ENCODE measurements at places on chromosomes 16 and 17.

DNA sequence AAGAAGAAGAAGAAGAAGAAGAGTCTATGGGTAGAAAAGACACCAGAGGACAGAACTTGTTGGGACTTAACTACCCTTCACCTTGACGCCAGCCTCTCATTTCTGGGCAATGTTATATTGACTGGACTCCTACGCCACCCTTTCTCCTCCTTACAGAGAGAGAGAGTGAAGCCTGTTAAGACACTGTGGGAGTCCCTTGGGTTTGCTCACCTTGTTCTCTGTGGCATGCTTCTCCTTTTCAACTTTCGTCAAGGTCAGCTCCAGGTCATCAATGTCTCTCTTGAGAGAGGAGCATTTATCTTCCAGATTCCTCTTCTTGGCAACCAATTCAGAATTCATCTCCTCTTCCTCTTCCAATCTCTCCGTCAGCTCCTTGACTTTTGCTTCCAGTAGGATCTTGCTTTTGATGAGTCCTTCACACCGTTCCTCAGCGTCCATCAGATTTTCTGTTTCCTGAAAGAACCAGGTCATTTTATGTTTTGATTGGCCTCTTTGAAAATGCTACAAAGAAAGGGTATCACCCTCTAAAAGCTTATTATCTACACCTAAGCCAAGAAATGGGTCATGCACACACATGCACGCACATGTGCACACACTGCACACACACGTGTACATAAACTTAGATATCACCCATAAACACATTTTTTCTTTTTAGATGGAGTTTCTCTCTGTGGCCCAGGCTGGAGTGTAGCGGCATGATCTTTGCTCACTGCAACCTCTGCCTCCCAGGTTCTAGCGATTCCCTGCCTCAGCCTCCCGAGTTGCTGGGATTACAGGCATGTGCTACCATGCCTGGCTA lies 48.8 kb downstream of the MYH13 start:
- DNase-seq = no peak

DNA sequence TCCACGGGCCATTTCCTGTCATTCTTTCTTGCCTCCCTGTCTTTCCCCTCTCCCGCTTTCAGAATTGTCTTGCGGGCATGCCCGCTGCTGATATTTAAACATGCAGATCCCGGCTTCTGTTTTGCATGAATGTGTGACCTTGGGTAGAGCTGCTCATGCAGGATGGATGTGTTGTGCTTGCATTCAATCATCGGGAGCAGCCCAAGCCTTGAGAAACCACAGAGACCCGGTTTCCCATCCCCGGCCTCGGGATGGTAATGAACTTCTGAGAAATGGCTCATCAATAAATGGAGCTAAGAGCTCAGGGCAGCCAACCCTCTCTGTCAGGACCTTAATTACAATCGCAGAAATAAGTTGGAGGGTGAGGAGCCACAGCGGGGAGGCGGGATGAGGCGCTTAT lies 303.7 kb upstream of the TNRC6C start:
- DNase-seq = no peak

- peak; percentile 77 for DNase-seq
These were observed 8.1 kb upstream of the CPNE2 start for GRCh38 chr16:57084257-57084770.

DNA sequence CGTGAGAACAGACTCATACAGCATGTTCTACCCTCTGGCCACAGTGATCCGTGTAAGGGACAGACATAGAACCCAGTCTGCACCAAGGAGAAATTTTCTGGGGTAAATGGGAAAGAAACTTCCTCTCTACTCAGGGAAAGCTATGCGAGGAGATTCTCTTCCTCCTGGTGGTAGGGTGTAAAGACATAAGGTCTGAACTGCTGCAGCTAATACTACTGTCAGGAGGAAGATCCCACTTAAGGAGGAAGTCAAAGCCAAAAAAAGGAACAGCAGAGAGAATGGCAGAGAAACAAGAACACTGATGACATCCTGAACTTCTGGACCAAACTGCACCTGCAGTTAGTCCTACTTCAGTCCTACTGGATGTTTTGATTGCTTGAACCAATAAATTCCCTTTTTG lies 7.1 kb upstream of the TM4SF5 start:
- no peak for DNase-seq

GRCh38 chr16:54075446-54075845 lies 211.1 kb downstream of the IRX3 start:
- no peak for DNase-seq

- peak; percentile 68 for DNase-seq
These were observed 53.5 kb downstream of the SREBF1 start for GRCh38 chr17:17783116-17783824.

- no peak for DNase-seq
These were observed 24.1 kb downstream of the NOD2 start for GRCh38 chr16:50717494-50717893.

- DNase-seq = no peak
These were observed 96.7 kb downstream of the CHD9NB start for GRCh38 chr16:52956044-52956443.

GRCh38 chr17:61498042-61498994 lies 46.1 kb downstream of the TBX4 start:
- DNase-seq = no peak

- peak; percentile 46 for DNase-seq
These were observed 220.5 kb upstream of the XYLT1 start for GRCh38 chr16:17691106-17691898.

DNA sequence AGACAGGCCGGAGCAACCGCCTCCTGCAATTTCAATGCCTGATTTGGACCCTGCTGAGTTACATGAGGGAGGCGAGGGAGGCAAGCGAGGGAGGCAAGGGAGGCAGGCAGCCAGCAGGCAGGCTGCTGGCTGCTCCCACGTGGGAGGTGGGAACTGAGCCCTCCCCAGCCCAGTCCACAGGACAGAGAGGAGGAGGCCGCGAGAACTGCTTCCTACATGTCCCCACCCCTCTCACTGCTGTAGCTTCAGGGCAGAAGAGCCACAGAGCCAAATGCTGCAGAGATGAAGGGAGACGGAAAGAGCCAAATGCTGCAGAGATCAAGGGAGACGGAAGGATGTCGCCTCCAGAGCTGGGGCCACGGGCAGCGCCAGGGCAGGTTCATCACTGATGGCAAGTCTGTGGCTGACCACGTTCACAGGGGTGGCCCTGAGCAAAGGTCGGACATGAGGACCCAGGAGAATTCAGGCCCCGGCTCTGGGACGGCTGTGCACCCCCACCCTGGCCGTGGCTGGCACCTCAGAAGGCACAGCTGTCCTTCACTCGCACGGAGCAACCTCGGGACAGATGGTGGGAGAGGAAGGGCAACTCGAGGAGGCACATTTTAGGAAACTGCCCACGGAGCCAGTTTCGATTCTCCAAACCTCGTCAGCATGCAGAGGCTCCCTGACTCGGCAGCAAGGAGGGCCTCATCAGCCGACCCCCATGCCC lies 21.5 kb downstream of the RPH3AL start:
- peak; percentile 60 for DNase-seq

DNA sequence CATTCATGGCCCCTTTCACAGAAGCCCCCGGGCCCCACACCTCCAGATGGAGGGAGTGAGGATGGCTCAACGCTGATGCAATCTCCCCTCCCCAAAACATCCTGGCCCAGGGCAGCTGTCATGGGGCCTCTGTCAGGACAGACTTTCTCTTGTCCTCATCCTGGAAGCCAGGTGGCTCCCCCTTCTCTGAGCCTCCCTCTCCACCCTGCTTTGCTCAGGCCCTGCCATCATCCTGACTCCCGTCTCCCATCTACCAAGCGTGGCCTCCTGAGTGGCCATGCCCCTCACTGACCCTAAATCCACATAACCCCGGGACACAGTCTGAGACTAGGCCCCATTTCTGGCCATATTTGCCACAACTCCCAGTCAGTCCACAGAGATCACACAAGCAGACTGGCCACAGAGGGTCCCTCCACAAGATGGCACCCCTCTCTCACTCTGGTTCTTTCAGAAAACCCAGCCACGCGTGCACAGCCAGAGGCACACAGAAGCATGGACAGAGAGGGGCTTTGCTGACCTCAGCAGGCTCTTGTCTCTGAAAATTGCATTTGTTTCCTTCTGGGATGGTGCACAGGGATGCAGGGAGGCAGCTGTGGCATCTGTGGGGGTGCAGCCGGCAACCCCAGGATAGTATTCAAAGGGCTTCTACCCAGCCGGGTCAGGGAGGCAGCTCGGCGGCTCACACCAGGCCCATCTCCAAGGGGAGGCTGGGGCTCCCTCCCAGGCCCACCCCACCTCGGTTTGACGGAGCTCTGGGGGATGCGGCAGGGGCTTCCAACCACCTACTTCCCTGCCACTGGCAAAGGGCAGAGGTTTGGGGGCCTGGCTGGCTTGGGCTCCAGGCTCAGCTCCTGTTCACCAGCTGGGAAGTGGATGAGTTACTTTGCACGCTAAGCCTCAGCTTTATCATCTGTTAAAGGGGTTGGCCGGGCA lies 16.9 kb downstream of the DOC2B start:
- peak; percentile 77 for DNase-seq

- DNase-seq = no peak
These were observed 264.9 kb downstream of the FTO start for GRCh38 chr16:53968896-53969295.

DNA sequence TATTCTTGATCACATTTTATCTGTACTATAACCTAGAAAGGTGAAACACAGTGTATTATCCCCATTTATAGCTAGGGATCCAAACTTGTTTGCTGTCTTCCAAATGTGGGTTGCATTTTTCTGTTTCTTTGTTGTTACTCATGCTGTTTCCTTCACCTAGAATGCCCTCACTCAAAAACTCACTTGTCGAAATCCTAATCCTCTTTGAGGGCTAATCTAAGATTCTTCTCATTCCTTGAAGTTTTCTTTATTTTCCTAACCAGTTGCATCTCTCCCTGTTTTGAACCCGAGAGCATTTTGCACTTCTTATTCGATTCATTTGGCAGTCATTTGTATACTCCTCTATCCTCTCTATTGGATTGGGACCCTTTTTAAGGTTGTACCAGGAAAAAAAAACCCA lies 9.6 kb downstream of the CALCOCO2 start:
- DNase-seq = no peak

DNA sequence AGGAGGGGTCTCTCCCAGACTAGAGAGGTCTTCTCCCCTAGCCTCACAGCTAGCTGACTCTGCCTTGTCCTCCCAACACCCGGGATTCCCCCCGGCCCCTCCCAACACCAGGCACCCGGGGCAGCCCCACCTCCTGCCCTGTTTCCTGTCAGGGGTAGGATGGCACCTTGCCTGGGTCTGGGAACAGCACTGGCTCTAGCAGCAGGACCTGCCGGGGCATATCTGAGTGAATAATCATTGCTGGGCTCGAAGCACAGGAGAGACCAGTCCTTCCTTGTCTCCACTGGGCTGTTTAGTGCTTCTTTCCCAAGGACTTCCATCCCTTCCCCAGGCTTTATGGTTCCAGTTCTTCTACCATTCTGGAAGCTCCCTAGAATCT lies 25.7 kb downstream of the MINK1 start:
- DNase-seq = no peak

DNA sequence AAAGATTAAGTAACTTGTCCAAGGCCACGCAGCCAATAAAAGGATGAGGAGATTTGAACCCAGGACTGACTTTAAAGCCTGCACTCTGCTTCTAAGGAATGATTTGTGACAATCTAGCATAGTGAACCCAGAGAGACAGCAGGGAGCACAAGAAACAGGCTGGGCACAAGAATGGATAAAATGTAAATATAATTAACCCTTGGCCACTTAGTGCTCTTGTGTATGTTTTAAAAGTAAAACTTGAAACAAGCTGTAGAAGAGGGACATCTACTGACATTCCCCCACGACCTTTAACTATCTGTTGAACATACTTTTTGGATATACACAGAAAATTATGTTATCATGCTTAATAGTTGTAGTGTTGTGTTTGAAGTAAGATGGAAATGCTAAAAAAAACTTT lies 141.9 kb upstream of the PMFBP1 start:
- DNase-seq = no peak

- DNase-seq = no peak
These were observed 41.0 kb downstream of the USP22 start for GRCh38 chr17:21001813-21002221.

DNA sequence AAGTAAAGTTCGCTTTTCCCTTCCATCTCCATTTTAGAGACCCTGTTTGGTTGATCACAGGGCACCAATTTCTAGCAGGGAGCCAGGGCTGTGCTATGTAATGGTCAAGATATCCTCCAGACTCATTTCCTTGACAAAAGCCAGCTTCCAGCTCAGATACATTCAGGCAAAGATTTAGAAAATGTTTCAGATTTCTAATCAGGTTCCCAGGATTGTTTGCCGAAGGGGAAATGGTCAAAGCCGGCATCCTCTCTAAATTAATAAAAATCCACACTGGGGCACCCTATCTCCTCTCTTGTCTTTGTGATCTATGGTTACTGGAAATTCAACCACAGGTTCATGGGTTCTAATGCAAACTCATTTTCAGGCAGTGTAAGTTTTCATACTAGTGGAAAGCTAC lies 686.8 kb upstream of the KIF2B start:
- DNase-seq = no peak

- DNase-seq = no peak
These were observed 57.5 kb upstream of the TOB1 start for GRCh38 chr17:50923611-50924010.

- DNase-seq = no peak
These were observed 111.3 kb downstream of the C16orf78 start for GRCh38 chr16:49484936-49485335.

- no peak for DNase-seq
These were observed 18.8 kb downstream of the CLUAP1 start for GRCh38 chr16:3519581-3519980.

GRCh38 chr17:63399316-63399715 lies 46.8 kb downstream of the CYB561 start:
- DNase-seq = no peak

DNA sequence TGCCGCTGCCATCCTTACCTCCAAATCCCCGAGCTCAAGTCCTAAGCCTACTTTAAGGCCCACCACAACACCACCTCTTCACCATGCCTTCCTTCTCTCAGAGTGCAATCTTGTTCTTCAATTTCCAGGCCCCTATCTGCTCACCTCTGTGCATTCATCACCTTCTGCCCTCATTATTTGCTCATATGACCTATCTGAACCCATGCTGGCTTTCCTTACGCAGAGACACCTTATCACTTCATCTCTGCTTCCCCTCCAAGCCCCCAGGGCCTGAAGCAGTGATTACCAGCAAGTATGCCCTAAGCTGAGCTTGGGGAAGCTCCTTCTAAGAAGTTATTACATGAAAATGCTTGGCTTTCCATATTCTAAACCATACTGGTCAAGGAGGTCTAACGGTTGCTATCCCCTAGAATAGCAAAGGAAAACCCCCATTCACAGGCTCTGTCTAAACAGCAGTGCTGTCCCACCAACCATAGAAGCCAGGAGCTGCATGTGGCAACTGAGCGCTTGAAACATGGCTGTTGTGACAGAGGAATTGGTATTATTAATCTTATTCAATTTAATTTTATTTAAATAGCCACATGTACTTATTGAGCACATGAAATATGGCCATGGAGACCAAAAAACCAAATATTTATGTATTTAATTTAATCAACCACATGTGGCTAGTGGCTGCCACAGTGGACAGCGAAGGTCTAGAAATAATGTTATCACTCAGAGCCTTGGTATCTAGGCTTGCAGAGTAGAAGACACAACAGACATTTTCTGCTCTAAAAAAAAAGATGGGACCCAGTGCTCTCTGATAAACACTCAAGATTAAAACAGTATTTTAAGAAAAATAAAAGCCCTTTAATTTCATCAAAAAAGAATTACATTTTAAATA lies 13.9 kb downstream of the USP7 start:
- no peak for DNase-seq

Measured in right hindlimb (tissue), 1 donor.